ENCODE measurements at places on chromosomes 11 and 22. TPM values are rescaled to one million over a fixed set of nuclear protein-coding genes. Genes with fewer than 3 reads are reported as not detected.

DNA sequence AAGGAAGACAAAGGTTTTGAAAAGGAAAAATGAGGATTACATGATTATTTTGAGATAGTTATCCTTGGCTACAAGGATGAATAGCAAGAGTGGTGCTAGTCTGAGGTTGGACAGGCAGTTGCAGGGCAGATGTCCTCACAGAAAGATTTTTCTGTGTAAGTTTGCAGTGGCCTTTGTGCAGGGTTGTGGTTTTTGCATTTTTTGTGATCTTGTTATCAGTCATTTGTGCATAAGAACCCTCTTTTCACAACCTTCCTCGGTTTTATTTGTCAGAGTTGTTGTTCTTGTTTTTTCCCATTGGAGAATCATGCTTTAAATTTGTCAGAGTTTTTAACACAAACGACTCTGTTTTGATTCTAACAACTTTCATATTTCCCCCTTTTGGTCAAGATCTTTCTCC is 1.4 kb downstream of the CCDC134 start:
- DNase-seq, result no peak

DNA sequence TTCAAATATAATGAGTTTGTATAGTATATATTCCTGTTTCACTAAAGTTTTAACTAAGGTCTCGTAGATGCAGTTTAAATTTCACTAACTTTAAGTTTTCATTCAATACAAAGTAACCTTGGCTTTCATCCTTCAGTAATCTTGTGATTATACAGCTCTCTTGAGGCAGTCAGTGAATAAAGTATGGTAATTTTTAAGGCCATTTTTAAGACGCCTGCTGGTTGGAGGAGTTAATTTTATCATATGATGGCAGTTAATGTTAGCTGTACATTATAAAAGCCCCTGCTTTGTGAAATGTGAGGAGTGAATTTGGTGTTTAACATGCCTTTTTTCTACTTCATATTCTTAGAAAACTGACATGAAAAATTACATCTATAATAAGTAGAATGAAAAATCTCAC is 163.6 kb downstream of the TMEM135 start:
- no peak for DNase-seq

- DNase-seq, result no peak
Measured at GRCh38 chr11:119634301-119634700, 94.7 kb downstream of the NECTIN1 start.

- no peak for DNase-seq
Measured at GRCh38 chr11:61851113-61851899, 23.2 kb downstream of the FADS2 start.

TUB gene
- polyA plus RNA-seq, result 4.8 TPM

All from brain (organoid and tissue), 16 donors.